ENCODE measurements at places on chromosomes 3 and 15.

DNA sequence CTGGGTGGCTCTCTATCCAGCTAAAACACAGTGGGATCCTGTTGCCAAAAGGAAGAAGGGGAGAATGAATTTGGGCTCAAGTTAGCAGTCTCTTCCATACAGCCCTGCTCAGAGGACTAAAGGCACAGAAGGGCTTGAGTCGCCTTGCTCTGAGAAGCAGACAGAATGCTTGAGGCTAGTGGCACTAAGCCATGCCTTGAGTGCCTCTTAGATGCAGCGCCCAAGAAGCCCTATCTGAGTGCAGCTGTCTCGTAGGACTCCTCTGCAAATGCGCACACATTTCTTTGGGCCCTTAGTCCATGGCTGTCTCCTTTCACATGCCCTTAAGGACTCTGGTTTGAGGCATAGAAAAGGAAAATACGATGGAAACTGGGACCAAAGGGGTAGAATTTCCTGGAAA lies 211.3 kb upstream of the CHRM5 start:
- DNase-seq: no peak

GRCh38 chr3:76965122-76965725 lies 74.7 kb upstream of the ROBO2 start:
- DNase-seq: no peak

DNA sequence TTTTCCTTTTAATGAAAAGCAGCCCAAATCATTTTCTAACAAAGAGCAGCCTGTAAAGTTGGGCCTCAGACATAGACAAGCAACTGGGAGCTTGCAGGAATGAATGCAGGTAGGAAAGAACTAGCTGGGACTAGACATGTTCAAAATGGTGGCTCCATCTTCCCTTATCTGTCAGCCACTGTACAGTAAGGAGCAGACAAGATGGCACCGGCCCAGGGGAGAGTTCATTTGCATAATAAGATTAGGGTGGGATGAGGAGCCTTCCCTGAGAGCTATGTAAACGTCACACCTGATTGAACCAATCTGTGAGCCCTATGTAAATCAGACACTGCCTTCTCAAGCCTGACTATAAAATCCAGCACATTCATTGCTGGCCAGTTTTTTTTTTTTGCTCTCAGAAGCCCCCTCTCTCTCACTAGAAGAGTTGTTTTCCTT lies 59.7 kb upstream of the GK5 start:
- DNase-seq: peak; percentile 7

- DNase-seq: no peak
These were observed 70.7 kb upstream of the KCNMB2 start for GRCh38 chr3:178465260-178466180.

DNA sequence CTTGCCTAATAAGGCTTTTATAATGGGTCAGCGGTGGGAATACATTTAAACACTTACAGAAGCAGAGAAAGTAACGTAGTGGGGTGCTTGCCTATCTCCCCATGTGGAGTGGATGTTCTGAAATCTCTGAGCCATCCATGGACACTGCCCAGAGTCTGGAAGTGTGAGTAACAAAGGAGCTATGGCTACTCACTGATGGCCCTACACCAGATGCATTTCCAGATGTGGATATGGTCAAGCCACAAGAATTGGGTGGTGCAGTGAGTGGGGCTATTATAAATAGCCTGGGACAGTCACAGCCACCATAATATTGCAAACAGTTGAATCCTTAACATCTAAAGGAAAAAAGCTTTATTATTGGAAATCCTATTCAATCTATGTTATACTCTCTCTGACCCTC lies 96.6 kb downstream of the CGNL1 start:
- no peak for DNase-seq

DNA sequence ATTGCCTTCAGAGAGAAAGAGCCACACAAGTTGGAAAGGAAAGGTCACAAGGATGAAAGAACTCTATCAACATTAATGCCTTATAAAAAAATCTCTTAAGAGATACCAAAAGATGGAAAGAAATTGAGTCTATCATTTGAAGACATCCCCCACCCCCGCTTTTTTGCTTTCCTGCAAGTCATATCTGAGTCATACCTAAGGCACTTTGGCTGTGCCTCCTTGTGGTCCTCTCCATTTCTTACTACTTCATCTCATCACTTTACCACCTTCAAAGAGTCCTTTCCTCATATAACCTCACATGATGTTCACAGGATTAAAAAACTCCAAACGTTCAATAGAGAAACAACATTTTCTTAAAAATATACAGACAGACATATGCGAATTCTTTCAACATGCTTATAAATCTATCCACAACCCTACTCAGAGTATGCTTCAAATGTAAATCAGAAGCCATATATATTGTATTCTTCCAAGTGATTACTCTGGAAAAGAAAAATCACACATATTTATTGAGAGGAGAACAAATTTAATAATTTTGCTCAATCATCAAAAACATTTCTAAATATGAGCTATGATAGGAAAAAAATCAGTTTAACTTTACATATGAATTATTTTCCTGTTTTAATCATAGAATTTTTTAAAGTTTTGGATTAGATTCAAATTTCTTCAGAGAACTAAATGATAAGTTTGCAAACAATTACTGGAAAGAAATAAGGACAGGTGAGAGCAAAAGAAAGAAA lies 1003.9 kb upstream of the CFAP20DC start:
- no peak for DNase-seq

- DNase-seq: no peak
These were observed 150.6 kb upstream of the ROPN1 start for GRCh38 chr3:124142389-124142970.

All from RPMI8226 (cell line).